Activated naive CD4-positive, alpha-beta T cell treated with Interleukin-2 at 50 U/mL for 16 hours (primary cell): ENCODE measurements at places on chromosomes 3 and 15.

GRCh38 chr3:153976891-153977554 lies 144.2 kb upstream of the ARHGEF26 start:
- DNase-seq = no peak

- DNase-seq = no peak
Observed at GRCh38 chr3:112138219-112138969, 5.3 kb upstream of the GCSAM start.

- DNase-seq = no peak
Observed at GRCh38 chr3:66041116-66041515, 2.4 kb upstream of the MAGI1 start.

- DNase-seq = no peak
Observed at GRCh38 chr3:11457135-11457534, 184.9 kb downstream of the ATG7 start.

GRCh38 chr3:146598535-146598934 lies 6.6 kb downstream of the PLSCR5 start:
- DNase-seq = no peak

GRCh38 chr15:70494852-70495571 lies 268.3 kb downstream of the UACA start:
- peak; percentile 43 for DNase-seq

DNA sequence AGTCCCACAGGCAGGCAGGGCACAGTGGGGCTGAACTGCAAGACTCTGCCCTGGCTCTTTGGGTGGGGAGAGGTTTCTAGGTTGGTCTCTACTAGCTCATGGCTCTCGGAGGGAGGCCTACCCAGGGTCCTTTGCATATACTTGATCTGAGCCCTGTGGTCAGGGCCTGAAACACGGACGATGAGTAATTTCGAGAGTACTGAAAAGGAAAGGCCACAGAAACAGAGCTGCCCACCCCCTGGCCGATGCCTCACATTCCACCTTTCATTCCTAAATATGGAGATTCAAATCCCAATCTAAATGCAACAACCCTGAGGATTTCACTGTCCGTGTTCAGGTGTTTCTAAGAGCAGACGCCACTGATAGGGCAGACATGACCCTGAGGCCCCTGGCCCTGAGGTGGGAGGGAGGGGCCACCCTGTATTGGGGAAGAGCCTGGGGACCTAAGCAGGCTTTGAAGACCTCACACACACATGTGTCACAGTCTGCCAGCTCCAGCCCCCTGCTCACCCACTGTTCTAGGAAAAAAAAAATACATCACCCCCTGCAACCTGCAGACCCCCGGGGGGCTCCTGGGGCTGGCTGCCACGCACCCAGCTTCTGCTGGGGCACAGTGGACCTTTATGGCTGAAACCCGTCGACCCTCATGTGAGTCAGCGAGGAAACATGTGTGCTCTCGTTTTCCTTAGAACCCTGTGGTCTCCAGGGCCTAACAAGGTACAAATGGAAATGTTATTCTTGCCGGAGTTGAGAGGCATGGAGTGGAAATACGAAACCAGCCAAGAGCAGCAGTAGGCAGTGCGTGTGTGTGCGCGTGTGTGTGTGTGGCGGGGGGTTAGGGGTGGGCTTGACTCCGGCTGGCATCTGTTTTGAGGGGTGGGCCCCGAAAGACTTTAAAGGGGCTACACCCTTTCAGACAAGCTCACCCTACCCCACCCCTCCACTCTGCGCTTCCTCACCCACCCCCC lies 112.7 kb downstream of the CHSY1 start:
- DNase-seq = no peak

DNA sequence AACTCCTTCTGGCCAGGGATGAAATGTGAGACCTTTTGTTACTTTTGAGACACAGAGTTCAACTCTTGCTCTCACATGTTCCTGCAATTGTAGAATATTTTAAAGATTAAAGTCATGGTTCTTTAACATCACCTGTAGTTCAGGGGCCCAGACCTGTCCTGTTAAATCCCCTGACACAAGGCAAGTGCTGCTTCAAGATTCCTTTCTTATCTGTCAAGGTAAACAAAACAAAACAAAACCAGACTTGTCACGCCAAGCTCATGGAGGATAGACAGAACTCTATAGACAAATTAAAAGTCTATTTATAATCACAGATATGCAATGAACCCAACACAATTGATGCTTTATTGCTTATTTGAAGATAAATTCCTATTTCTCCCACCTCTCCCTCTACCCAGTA lies 48.6 kb upstream of the NEDD4 start:
- DNase-seq = no peak

DNA sequence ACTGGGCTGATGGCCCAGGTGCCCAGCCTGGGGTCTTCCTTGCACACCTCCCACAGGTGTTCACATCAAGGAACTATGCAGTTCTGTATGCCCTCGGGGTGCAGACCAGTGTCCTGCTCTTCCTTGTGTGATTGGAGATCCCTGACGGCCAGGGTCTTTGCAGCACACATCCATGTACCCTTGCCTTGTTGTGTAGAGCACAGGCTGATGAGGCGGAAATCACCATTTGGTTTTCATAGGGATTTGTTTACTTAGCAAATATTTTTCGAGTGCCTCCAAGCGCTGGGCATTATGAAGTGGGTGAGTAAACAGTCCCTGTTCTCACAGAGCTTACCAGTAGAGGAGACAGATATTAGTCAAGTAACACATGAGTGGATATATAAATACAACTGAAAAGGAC lies 209.3 kb upstream of the UMPS start:
- DNase-seq = no peak

DNA sequence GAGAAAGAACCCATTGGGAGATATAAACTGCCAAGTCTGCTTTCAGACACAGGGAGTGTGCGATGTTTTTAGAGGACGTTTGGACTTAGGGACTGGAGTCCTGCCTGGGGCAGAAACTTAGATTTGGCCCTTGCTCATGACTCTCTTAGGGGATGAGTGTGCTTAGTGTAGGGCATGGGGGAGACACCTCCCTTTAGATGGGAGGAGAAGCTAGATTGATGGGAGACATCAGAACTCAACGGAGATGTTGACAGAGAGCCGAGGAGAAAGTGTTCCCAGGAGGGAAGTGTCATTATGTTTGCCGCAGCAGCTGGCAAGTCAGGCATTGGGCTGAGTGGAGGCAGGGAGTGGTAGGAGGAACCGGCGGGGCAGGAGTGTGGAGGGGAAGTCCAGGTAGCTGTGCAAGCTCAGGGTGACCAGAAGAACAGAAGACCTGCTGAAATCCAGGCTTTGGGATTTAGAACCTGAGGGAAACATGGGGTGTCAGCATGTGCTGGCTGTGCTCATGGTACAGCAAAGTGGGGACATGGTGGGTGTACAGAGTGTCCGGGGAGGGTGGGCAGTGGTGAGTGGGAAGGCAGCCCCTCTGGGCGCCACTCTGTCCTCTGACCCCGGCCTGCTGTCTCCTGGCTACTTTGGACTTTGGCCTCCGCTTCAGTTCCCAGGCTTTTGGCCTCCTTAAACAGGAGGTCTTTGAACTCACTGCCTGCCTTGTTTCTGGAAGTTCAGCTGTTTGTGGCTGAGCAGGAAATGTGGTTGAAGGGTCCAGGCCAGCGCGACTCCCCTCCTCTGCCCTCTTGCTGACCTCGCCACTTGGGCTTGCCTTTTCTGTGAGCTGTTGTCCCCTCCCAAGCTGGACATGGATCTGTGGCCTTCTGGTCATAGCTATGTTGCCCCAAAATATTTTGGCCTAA lies 324.0 kb upstream of the LRRFIP2 start:
- no peak for DNase-seq

DNA sequence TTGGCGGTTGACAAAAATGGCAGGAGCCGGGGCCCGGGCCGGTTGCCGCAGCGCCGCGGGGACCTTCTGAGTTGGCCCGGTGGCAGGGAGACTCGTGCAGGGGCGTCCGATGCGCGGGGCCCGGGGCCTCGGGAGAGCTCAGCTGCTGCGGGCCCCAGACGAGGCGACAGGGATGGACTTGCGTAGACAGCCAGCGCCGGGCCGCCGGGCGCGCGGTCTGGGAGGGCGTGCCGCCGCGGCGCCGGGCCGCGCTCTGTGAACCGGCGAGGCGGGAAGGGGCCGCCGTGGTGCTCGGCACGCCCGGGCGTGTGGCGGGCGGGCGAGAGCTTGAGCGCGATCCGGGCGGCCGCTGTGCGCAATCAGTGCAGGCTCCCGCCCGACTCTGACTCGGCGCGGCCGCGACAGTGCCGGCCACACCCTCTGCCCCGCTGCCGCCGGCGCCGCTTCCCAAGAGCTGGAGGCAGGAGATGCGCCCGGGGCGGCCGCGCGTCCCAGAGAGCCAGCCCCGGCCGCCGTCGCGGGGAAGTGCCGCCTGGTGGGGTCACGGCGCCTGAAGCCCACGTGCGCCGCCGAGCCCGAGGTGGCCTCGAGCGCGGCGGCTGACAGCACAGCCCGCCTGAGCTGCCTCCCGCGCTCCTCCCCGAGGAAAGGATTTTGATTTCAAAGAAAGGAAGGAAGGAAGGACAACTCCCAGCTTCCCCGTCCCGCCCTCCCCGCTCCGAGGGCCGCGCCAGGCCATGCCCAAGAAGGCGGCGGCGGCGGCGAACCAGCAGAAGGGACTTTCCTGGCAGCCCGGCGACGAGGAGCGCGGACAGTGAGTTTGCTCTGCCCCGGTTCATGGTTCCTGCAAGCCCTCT lies 657 bp downstream of the TLNRD1 start:
- DNase-seq = peak; percentile 63

GRCh38 chr15:100809587-100809986 lies 70.0 kb upstream of the ALDH1A3 start:
- DNase-seq = no peak

DNA sequence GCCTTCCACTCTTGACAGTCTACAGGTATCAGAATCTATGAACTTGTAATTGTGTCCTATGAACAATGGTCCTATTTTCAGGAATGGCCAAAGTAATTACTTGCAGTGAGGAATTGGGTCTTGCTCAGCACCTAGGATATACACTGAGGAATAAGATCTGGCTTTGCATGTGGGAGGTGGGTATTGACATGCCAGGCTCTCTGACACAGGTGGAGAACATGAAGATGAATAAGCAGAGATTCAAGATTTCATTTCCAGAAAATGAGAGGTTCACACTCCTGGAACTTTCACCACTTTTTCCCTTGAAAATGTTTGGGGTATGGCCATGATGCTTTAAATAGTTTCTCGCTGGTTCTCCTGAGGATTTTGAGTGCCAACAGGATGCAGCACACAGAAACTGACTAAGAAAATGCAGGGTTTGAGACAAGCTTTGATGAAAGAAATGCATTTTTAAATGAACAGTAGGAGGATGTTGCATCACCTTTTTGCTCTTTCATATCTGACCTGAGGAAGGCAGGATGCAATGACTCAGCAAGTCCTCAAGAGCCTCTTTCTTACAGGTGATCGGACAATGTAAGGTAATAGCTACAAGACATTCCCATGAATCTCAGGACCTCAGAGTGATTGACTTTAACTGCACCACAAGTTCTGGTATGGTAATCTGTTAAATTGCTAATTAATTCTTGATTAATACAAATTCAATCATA lies 3.7 kb downstream of the HRG start:
- DNase-seq = no peak

DNA sequence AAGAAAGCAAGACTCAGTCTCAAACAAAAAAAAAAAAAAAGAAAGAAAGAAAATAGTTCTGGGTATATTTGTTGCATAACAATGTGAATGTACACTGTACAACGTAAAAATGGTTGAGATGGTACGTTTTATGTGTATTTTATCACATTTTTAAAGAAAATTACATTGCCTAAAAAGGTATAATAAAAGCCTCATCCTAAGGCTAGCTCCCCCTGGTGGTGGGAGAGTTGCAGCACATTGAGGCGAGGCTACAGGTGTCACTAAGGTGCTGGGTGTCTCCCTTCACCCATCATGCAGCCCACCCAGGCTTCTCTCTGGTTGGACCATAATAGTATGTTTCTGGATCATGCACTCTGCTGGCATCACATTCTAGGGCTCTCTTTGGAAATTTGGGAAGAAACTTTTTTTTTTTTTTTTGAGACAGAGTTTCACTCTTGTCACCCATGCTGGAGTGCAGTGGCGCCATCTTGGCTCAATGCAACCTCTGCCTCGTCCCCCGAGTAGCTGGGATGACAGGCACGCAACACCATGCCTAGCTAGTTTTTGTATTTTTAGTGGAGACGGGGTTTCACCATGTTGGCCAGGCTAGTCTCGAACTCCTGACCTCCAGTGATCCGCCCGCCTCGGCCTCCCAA lies 12.4 kb upstream of the RAB11A start:
- DNase-seq = peak; percentile 82

DNA sequence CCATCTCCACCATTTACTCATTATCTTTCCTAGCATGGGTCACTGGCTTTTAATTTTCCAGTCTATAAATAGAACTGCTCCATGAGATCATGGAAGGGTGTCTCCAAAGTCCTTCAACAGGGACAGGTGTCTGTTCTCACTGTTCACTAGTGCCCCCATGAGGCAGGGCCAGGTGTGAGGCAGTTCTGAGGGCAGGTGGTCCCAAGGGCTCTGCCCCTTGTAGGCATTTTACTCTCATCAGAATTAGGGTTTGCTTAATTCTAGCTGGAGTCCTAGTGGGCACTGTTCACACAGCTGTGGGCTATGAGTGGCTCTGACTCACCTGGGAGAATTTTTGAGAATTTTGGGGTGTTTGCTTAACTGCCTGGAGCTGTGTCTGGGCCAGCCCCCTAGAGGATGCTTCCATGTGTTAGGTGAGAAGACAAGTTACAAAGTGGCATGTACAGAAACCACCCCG lies 248.0 kb upstream of the LYSMD4 start:
- no peak for DNase-seq

DNA sequence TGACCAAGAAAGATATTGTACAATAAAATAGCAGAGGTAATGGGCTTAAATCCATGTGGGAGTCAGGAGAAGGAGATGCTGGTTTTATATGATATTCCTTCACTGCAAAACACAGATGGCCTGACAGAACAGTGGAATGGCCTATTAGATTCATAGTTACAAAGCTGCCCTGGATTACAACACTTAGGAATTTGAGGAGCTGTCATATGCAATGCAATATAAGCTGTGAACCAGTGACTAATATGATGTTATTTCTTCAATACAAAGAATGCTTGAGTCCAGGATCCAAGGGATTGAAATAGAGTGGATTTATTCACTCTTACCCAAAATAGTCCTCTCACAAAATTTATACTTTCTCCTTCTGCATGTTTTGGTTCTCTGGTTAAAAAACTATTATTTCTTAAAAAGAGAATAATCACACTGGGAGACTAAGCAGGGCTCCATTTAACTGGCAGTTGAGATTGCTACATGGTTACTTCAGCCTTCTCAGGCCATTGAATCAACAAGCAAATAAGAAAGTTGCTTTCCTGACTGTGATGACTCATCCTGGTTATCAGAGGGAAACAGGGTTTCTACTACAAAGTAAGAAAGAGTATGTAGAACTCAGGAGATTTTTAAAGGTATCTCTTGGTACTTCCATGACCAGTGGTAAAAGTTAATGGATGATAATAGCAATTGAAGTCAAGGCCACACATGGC lies 79.8 kb upstream of the ZPLD1 start:
- DNase-seq = no peak
